ENCODE measurements at places on chromosomes 3 and 15.

DNA sequence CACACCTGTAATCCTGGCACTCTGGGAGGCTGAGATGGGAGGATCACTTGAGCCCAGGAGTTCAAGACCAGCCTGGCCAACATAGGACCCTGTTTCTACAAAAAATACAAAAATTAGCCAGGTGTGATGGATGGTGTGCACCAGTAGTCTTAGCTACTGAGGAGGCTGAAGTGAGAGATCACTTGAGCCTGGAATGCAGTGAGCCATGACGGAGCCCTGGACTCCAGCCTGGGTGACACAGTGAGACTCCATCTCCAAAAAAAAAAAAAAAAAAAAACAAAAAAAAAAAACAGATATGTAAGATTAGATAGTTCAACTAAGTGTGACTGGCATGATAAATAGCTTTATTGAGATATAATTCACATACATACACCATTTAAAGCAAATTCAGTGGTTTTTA, 9.7 kb downstream of the RBSN start:
- no peak for DNase-seq

DNA sequence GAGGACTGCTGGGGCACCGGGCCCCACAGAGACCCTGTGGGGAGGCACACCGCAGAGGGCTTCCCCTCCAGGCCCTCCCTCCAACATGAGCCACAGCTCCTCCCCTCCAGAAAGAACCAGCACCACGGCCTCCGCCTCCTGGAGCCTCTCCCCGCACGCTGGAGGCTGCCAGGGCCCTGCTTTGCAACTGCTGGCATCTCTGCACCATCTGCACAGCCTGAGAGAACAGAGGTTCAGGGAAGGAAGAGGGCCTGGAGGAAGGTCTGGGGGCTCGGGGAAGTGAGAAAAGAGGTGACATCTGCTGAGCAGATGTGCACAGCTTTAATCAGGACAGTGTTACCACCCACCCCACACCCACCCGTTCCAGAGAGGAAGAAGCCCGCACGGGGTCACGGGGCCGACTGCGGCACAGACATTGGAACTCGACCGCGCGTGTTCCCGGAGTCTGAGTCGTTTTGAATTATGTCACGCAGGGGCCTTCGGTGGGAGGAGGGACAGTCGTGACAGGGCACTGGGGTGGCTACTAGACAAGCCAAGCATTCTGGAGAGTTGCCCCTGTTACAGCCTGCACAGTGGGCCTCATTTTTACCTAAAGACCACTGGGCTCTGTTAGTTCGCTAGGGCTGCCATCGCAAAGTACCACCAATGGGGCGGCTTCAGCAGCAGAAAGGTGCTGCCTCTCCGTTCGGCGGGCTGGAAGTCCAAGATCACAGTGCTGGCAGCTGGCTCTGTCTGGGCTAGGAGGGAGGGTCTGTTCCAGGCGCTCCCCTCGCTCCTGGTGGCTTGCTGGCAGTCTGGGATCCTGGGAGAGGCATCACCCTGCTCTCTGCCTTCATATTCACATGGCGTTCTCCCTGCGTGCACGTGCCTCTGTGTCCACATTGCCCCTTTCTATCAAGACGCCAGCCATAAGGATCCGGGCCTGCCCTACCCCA, 194.8 kb downstream of the XXYLT1 start:
- DNase-seq, result no peak

DNA sequence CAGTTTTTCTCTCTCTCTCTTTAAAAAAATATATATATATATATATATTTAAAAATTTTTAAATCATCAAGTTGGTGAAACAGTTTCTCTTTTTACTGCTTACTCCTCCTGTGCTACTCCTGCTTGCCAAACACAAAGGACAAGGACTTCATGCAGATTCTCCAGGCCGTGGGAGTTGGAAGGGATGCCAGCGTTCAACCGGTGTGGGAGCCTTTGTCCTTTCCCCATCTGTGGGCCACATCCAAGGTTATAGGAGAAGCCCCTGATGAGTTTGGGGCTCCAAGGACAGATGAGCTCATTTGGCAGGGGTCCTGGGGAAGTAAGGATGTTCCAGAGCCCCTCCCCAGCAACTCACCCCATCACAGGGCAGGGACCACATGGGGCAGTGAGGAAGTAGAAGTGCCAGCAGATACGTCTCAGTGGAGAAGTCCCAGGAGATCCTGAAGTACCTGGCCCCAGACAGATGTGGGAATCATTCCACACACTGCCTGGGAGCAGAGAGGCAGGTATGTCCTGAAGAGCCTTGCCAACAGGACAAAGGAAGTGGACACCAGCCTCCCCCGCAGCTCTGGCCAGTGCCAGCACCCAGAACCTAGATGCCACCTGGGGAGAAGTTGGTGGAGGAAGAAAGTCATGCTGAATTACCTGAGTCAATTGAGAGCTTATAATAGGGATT, 36.6 kb downstream of the CCK start:
- no peak for DNase-seq

DNA sequence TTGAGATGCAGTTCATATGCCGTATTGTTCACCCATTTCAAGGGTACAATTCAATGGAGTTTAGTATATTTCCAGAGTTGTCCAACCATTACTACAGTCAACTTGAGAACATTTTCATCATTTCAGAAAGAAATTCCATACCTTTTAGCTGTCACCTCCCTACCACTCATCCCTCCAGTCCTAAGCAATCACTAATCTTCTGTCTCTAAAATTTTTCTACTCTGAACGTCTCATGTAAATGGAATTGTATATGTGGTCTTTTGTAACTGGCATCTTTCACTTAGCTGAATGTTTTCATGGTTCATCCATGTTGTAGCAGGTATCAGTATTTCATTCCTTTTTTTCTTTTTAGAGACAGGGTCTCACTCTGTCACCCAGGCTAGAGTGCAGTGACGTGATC, 51.1 kb downstream of the CMTM7 start:
- DNase-seq, result no peak

GRCh38 chr3:69088063-69088462, 3.3 kb downstream of the ARL6IP5 start:
- DNase-seq, result peak; percentile 59

- no peak for DNase-seq
Measured at GRCh38 chr15:52232327-52232726, 41.1 kb upstream of the GNB5 start.

DNA sequence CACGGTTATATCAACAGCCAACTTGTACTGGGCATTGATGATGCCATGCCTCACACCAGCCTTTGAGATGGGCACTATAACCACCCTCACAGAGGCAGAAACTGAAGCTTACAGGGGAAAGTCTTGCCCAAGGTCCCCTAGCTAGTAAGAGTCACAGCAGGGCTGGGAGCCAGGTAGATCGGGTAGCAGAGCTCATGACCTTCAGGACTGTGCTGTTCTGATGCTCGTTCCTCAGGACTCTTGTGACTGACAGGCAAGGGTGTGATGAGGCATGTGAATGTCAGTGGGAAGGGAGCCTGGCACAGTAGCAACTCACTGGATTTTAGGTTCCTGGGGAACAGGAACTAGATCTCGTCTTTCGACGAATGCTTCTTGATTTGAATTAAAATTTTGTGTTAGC, 65.7 kb downstream of the RLBP1 start:
- no peak for DNase-seq

- no peak for DNase-seq
Measured at GRCh38 chr3:172106989-172107388, 67.6 kb downstream of the FNDC3B start.

DNA sequence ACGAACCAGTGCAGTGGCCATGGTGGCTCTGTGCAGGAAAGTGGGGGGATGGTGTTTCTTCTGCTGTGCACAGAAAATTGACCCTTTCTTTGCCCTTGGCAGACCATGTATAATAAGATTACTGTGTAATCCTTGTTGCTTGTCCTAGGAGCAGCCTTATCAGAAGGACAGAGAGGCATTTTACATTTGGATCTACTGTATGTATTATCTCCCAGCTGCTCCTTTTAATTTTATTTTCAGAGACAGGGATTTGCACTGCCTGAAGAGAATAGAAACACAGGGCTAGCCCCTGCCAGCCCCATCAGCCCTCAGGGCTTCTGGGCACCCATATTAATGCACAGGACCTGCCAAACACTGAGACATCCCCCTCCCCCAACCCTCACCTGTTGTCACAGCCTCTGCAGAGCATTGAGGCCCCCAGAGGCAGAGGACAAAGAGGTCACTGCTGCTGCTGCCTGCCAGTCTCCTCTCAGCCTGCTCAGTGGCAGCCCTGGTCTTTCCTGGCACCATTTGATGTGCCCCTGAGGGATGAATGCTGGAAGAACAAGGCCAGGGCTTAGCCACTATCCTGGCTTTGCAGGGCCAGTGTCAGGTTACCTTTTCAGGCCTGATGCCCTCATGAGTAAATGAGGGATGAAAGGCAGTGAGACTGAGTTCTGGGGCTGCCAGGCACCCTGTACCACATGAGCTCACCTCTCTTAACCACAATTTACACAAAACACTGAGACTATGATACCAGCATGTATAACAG, 533.4 kb downstream of the NTRK3 start:
- DNase-seq, result peak; percentile 34

DNA sequence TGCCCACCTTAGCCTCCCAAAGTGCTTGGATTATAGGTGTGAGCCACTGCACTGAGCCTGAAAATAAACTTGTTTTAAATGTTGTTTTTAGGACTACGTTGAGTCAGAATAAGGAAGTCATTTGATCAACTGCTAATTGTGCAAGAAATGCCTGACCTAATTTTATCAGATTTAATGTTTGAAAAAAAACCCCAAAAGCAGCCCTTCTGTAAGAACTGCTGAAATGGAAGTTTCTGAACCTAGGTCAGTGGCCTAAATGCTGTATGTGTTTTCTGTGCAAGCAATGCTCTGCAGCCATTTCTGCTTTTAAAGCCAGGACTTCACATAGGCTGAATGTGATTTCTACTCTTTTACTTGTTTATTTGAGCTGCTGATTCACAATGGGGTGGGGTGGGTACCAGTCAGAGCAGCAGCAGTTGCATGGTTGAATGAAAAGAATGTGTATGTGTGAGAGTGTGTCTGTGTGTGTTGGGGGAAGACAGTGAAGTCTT, 6.6 kb downstream of the GPX1 start:
- DNase-seq, result peak; percentile 86

GRCh38 chr3:110564674-110565073, 506.9 kb upstream of the NECTIN3 start:
- no peak for DNase-seq

DNA sequence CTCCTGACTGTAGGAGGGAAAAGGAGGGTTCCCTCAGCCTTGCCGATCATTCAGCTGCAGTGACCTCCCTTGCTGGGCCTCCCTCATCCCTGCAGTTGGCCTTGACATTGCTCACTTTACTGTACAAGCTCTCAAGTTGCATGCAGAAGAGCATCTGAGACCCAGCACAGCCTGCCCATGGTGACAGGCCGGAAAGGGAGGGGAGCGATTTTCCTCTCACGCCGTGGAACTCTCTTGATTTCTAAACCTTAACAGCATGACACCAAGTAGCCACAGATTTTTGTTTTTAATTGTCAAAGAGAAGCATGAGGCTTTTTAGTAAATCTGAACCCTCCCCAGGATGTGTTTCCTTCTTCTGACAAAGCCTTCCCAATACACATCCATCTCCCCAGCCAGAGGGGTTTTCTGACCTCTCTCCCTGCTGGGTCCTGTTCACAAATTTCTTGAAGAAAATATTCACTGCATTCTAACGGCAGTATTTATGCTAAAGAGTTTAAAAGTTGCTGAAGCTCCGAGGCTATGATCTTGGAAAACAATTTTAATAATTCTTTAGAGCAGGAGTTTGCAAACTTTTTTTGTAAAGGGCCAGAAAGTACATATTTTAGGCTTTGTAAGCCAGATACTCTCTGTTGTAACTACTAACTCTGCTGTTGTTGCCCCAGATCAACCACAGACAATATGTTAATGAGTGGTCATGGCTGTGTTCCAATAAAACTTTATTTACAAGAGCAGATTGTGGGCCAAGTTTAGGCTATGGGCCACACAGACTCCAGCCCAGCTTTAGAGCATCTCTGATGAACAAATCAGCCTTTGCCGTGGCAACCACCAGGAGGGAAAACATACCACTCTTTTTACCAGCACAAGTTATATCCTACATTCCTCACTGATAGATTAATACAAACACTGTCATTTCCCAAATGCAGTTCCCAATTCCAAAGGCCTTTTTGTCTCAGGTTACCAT, 34.8 kb downstream of the LMCD1 start:
- DNase-seq, result peak; percentile 54

GRCh38 chr3:192303235-192303634, 424.1 kb downstream of the FGF12 start:
- no peak for DNase-seq

- DNase-seq, result peak; percentile 92
Measured at GRCh38 chr15:34049112-34049511, 10.1 kb upstream of the AVEN start.

GRCh38 chr3:4885316-4885715, 93.9 kb upstream of the BHLHE40 start:
- peak; percentile 90 for DNase-seq

DNA sequence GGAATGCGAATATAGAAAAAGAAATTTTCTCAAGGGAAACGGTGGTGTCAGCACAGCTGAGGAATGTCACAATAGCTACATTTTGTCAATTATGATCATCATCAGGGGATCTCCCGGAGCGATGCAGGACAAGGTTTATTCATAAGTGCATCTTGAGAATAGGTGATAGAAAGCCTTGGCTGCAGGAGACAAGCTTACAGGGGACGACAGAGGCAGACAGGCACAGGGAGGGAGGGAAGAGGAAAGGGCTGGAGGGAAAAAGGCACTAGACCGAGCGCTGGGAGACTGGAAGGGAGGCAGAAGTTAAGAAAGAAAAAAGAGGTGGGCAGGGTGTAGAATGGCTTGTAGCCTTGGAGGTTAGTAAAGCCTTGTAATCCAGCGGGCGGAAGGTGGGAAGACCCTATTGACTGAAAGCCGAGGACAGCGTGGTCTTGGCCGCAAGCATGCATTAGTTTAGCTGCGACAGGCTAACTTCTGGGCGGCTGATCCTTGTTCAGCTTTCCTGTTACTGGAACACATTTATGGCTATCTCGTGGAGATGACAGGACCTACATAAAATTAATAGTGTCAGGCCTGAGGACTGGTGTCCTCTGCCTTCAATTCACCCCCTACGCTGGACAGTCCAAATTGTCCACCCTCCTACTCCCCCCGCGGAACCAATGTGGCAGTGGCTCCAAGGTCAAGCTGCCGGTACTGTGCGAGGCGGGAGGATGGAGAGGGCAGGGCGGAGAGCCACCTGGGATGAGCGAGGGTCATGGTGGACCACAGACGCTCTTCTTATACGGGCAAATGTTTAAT, 1.4 kb upstream of the NECTIN3 start:
- no peak for DNase-seq

DNA sequence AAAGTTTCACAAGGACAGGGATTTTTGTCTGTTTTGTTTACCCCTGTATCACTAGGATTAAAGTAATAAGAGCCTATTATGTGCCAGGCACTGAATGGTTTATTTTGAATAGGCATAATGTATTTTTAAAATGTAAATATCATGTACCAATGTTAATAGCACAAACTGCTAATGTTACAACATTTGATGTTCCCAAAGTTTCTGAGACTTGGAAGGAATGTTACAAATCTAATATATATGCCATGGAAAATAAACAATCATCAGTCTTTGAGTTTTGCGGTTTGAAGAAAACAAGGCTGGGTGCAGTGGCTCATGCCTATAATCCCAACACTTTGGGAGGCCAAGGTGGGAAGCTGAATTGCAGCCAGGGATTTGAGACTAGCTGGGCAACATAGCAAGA, 159.4 kb downstream of the CDIN1 start:
- no peak for DNase-seq

- no peak for DNase-seq
Measured at GRCh38 chr15:98620020-98620419, 28.3 kb upstream of the IGF1R start.

- DNase-seq, result no peak
Measured at GRCh38 chr3:180534828-180535227, 67.1 kb upstream of the TTC14 start.
